Activated CD8-positive, alpha-beta memory T cell treated with anti-CD3 and anti-CD28 coated beads for 1 hour (primary cell): ENCODE measurements at places on chromosomes 5 and 9.

DNA sequence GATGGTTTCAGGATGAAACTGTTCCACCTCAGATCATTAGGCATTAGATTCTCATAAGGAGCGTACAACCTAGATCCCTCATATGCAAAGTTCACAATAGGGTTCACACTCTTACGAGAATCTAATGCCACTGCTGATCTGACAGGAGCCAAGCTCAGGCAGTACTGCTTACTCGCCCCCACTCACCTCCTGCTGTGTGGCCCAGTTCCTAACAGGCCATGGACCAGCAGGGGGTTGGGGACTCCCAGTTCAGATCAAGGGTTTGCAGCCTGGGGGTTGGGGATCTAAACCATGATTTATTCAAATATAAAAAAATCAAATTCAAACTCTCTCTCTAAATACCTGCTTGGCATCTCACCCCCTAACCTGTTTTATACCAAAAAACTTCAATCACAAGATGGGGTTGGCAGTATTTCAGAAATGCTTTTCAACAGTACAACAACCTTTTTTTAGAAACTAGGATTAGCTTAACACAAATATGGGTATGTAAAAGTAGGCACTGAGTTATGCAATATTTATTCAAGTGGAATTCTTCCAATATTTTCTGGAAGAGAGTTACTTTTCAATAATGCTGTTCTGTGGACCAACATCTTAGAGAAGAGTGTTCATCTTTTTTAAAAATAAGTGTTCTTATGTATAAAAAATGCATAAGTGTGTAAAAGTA lies 30.1 kb upstream of the SLC12A2 start:
- DNase-seq: no peak

- no peak for DNase-seq
Observed at GRCh38 chr5:18736051-18736398, 1101.8 kb downstream of the TAF11L14 start.

DNA sequence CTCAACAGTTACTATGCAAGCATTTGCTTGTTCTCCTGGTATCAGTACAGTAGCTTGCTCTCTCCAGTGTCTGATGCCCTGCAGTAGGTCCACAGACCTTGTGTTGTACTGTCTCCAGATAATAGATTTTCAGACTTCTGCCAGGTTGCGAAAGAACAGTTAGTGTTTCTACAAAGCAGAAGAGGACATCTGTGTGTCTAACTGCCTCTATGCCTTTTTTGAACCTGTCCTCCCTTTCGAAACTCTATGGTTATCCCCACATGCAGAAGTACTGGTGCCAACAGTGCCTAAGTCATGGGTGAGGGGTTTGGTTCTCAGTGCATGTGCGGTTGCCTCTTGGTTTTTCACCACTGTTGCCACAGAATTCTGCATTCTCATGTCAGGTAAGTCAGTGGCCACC lies 45.9 kb downstream of the KCNN2 start:
- no peak for DNase-seq

GRCh38 chr9:114668146-114668545 lies 10.5 kb upstream of the TEX53 start:
- no peak for DNase-seq

- DNase-seq: no peak
Observed at GRCh38 chr9:37554318-37554717, 21.9 kb downstream of the FBXO10 start.

- no peak for DNase-seq
Observed at GRCh38 chr5:16744164-16744880, 127.5 kb upstream of the RETREG1 start.

DNA sequence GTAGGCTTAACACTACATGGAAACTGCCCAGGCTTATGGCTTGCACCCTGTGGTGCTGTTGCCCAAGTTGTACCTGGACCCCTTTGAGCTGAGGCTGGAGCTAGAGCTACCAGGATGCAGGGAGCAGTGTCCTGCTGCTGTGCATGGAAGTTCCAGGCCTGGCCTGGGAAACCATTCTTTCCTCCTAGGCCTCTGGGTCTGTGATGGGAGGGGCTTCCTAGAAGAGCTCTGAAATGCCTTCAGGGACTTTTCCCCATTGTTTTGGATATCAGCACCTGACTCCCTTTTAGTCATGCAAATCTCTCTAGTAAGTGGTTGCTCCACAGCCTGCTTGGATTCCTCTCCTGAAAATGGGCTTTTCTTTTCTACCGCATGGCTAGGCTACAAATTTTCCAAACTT lies 7.9 kb upstream of the HRH2 start:
- DNase-seq: no peak

DNA sequence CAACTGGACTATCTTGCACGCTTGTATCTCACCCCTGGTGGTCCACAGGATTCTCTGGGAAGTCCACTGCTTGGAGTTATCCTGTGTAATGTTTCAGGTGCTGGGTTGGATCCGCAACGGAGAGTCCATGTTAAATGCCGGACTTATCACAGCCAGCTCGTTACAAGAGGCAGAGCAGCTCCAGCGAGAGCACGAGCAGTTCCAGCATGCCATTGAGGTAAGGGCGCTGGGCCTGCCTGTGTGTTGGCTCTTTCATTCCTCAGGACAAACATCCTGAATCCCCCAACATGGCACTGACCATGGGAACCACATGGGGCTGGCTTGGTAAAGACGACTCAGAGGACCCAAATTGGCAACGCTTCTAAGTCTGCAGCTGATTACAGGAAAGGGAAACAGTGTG lies 214.8 kb upstream of the OTULINL start:
- no peak for DNase-seq

GRCh38 chr9:97575673-97576200 lies 57.4 kb downstream of the TSTD2 start:
- no peak for DNase-seq

GRCh38 chr9:119252671-119253299 lies 116.5 kb downstream of the BRINP1 start:
- no peak for DNase-seq

DNA sequence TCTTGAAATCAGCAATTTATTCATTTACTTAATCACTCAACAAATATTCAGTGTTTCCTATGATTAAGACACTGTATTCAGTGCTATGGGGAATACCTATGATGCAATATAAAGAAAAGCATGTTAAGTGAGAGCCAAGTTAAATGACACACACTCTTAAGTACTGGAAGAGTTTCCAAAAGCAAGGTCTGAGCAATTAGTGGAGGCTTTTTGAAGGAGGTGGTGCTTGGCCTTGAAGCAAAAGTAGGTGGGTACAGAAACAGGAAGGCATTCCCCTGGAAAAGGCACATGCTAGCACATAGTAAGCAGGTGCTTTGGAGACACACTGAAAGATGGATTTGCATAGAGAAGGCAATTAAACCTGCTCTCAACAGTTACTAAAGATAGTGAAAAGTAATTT lies 4.0 kb downstream of the TSLP start:
- no peak for DNase-seq
